ENCODE measurements at places on chromosomes 3 and 15.

DNA sequence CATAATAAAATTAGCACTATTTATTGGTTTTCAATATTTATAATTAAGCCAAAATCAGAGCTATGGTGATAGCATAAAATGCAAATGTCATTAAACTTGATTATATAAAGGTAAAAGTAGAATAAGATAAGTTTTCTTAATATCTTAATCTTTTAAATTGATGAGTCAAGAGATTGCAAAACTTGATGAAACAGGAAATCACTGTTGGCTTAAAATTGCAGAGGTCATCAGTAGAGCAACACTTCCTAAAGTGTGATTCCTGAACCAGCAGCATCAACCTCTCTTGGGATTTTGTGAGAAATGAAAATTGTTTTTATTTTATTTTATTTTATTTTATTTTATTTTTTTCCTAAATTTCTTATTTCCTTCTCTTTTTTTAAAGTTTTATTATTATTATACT is 226.4 kb upstream of the CTDSPL start:
- no peak for DNase-seq

GRCh38 chr3:149848238-149848637 is 35.2 kb downstream of the RNF13 start:
- no peak for DNase-seq

GRCh38 chr15:69462030-69462492 is 9.4 kb downstream of the RPLP1 start:
- DNase-seq: no peak

GRCh38 chr3:71051893-71052687 is 531.4 kb downstream of the FOXP1 start:
- no peak for DNase-seq

DNA sequence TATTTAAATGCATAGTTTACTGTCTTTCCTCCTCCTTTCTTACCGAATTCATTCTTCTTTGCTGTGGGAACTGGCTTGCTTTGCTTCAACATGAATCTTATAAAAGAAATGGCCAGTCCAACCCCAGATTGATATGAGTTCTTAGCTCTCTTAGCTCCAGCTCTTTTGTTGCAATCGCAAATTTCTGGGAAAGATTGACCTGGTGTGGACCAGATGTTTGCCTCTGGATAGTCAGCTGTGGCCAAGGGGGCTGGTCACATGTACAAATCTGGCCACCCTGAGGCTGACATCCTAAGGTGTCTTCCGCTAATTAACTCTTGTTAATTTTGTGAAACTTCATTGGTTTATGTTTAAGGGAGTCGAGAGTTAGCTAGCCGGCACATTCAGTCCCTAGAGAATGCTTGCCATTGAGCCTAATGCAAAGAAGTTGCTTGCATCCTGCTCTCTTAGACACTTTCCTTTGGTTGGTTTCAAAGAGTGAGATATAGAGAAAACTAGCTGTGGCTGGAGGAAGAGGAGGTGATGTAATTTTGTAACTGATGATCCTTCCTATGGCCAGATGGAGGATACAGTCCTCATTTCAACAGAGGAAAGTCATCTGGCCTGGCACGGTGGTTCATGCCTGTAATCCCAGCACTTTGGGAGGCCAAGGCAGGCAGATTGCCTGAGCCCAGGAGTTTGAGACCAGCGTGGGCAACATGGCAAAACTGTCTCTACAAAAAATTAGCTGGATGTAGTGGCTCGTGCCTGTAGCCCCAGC is 162.4 kb downstream of the ADAMTSL3 start:
- no peak for DNase-seq

- no peak for DNase-seq
Observed at GRCh38 chr3:124126436-124127023, 134.6 kb upstream of the ROPN1 start.

- DNase-seq: no peak
Observed at GRCh38 chr3:126580746-126581145, 22.0 kb upstream of the C3orf22 start.

DNA sequence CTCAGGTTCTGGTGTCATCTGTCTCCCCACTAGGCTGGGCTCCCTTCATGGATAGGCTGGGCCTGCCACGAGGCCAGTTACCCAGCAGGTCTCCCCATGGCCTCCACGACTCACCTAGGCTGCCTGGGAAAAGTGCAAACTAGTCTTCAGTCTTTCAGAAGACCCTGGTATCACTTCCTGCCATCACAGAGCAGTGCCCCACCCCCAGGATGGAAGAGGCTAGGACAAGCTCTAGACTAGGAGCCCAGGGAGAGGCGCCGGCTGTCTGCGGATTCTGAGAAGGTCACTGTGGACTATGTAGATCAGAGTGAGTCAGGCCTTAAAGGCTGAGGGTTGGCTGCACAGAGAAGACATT is 63.7 kb downstream of the CORO2B start:
- DNase-seq: no peak

DNA sequence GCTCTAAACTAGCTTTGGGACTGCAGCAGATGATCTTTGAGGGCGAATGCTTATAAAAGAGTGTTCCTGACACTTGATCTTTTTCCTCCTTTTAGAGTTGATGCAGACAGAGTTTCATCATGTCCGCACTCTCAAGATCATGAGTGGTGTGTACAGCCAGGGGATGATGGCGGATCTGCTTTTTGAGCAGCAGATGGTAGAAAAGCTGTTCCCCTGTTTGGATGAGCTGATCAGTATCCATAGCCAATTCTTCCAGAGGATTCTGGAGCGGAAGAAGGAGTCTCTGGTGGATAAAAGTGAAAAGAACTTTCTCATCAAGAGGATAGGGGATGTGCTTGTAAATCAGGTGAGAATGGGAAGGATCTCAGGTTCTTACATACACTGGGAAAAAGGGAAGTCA is 75.7 kb downstream of the KLHL25 start:
- DNase-seq: no peak

- DNase-seq: no peak
Observed at GRCh38 chr15:42157981-42158765, 1.7 kb upstream of the PLA2G4F start.

DNA sequence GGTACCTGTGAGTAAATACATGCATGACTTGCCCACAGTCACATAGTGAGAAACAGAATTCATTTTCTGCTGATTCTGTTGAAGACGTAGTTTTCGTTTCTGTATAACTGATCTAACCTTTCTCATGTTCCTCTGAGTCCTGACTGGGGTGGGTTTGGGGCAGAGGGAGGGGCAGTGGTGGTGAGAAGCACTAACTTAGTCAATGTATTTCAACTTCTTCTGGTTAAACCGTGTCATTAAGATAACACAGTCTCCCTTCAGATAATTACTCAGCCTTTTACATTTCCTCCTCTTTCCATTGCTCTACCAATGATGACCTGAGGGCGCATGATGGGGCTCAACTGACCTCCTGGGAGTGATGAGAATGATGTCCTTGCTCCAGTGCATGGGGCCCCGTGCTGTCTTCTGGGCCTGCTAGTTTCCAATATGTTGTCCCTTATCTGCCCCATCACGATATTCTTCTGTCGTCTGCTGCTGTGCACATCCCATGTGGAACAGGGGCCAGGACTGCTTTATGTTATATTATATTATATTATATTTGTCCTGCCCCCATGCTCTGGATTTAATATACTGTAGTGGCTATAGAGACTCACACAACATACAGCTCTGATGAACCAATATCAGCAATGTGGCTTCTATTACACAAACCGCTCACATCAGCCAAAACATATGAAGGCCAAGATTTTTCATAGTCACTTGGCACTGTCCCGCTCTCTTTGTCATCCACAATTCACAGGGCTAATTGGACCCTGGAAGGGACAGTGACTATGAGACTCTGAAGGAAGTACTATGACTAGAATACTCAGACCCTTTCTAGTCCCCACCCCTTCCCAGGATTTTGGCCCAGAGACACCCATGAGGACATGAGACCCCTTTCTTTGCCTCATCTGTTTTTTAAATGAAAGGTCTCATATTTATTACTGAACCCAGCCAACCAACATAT is 407.1 kb upstream of the MCTP2 start:
- DNase-seq: no peak

- DNase-seq: no peak
Observed at GRCh38 chr3:71066356-71066755, 517.2 kb downstream of the FOXP1 start.

DNA sequence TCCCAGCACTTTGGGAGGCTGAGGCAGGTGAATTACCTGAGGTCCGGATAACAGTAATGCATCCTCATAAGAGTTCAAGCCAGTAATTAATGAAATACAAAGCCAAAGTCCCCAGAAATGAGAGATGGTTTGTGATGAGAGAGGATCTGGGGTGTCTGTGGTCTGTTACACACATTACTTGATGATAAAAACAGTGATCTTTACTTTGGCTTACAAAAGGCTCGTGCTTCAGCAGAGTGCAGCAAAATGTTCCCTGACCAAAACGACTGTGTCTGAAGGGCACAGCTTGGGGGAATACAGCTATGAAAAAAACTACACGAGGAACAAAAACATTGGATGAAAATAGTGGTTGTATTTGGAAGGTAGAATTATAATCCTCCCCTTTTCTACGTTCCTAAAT is 40.9 kb downstream of the CRTC3 start:
- DNase-seq: no peak

- no peak for DNase-seq
Observed at GRCh38 chr15:100103828-100104227, 237.9 kb downstream of the ADAMTS17 start.

DNA sequence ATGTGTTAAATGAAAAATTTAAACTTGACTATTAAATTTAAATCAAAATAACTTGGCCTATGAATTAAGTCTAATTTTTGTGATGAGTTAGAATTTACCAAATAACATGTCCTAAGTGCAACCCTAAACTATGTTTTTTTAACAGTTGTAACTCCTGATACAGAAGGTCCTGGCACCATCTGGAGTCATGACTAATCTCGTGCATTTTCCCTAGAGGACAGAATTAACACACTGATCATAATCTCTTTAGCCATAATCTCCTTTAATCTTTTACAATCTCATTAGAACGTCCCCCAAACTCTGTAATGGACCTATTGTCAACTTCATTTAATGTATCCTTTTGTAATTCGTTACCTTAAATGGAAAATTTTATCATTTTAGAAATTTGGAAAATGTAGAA is 100.6 kb downstream of the SUCNR1 start:
- no peak for DNase-seq

GRCh38 chr3:186990277-186990676 is 60.0 kb downstream of the ST6GAL1 start:
- no peak for DNase-seq

Measured in bone marrow (tissue), 2 donors.